Chondrocyte (in vitro differentiated cells): ENCODE measurements at places on chromosomes 4 and X. TPM values are rescaled to one million over a fixed set of nuclear protein-coding genes. Genes with fewer than 3 reads are reported as not detected.

DNA sequence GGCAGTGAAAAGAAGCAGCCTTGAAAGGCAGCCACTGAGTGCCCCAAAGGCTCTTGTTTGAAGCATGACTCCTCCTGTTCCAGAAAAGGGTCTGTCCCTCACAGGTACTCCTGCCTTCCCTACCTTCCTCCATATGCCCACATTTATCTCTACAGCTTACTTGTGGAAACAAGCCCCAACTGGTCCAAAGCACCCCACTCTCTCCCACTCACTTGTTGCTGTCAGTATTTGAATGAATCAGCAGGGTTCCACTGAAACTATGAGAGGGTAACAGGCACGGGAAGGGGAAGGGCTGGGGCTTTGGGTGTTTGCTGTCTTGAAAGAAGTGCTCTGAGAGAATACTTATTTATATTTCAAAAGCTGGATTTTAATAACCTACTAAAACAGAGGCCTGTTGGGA, 34.9 kb downstream of the GPR143 start:
- no peak for DNase-seq

GRCh38 chrX:5306654-5307121, 922.0 kb downstream of the NLGN4X start:
- DNase-seq = no peak

Gene APELA
- total RNA-seq = not detected in 3 replicates

Gene FOXR2
- not detected in 3 replicates for total RNA-seq

- DNase-seq = no peak
Measured at GRCh38 chrX:148713981-148714380, 213.6 kb downstream of the AFF2 start.

- DNase-seq = no peak
Measured at GRCh38 chr4:3403348-3403906, 38.3 kb upstream of the HGFAC start.

GRCh38 chr4:184280591-184281071, 63.0 kb upstream of the ENPP6 start:
- no peak for DNase-seq

GRCh38 chrX:38669428-38669827, 108.1 kb downstream of the TSPAN7 start:
- DNase-seq = no peak

- DNase-seq = no peak
Measured at GRCh38 chr4:134328741-134329140, 127.2 kb upstream of the PABPC4L start.

DNA sequence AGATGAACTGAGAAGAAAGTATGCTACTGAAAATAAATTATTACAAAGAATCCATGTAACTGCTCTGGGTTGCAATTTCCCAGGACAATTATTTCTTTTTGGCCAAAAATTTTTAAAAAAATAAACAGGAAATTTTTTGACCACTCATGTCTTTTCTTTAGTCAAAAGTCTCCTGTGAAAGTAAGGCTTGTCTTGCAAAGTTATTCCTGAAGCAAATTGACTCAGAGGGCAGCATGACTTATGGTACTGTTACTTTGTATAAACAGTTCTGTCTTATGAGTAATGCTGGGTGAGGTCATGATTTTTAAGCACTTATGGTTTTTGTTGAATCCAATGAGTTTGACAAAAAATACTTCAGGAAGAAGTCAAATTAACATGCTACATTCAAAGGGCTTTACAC, 292.8 kb upstream of the ARSJ start:
- no peak for DNase-seq

DNA sequence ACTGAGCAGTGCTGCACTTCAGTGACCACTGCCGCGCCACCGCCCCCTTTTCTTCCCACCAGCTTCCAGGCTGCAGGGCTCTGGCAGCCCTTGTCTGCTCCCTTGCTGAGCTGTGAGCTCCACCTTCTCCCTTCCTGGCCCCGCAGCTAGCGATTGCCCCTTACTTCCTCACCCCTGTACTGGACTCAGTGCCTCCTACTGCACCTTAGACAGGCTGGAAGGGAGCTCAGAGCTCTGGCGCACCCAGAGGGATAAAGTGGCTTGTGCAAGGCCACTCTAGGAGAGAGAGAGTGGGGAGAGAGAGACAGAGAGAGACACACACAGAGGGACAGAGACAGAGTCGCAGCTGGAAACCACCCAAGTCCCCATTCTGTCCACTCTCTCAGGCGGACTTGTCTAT, 6.0 kb downstream of the RASL11B start:
- no peak for DNase-seq

Gene KCTD8
- total RNA-seq = not detected in 3 replicates

Gene FHL1
- 744 to 1,032 TPM (median 1,007 TPM) in 3 replicates for total RNA-seq

Gene POLN
- 3.8 to 9.1 TPM (median 5.5 TPM) in 3 replicates for total RNA-seq

- DNase-seq = no peak
Measured at GRCh38 chr4:54268151-54268550, 39.1 kb downstream of the PDGFRA start.

DNA sequence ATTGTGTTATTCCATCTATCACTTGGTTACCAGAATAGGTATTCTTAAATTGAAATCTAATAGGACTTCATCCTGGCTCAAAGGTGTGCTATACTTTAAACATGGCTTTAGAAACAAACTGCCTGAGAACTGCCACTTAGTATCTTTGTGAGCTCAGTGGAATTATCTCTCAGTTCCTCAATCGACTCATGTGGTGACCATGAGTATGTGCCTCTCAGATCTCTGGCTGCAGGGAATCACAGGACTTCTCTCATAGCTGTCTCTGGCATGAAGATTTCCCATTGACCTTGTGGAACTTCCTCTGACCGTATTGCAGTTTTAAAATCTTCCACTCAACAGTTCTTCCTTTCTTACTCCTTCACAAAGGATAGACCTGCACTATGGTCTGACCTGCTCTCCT, 681.9 kb upstream of the BOD1L1 start:
- no peak for DNase-seq

Gene TEX13C
- not detected in 3 replicates for total RNA-seq

DNA sequence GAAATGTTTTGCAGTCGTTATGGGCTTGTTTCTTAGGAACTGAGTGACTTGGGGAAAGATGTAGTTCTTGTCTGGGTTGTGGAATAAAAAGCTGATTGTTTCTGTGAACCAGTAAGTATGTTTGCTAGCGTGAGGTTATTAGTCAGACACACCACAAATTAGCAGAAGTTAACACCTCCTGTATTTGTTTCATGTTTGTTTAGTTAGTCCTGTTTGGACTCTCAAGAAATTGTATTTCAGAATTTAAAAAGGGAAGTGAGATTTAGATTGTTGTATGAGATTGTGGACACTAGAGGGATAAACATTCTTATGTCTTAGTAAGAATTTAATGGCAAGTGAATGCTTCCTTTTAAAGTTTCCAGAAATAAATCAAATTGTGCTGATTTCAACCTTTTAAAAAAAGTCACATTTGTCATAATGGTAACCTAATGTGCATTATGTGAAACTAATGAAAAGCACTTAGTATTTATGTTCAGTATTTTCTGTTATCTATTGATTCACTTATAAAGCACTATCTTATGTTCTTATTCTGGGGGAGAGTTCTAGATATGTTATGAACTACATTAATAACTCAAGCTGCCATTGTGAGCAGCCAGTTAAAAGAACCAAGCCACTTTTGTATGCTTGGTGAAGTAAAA, 25.6 kb downstream of the ATP10D start:
- no peak for DNase-seq

DNA sequence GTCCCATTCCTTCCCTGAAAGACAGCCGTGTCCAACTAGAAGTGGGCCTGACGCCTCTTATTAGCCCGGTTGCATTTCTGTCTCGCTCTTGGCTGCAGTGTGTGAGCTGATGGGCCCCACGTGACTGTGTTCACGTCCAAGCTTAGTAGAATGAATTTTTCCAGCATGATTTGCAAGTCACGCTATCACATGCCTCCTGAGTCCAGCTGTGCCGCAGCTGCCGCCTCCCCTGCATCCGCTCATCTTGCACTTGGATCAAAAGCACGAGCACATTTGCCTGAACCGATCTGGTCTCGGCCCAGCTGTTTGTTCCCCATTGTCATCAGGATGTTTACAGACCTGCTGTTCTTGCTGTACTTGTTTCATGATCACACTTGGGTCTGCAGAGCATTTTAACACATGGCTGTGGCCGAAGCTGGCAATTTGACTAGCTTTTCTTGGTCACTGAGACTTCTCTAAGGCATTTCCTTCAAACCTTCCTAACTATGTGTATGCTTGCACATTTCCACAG, 126.5 kb downstream of the KIT start:
- DNase-seq = no peak

DNA sequence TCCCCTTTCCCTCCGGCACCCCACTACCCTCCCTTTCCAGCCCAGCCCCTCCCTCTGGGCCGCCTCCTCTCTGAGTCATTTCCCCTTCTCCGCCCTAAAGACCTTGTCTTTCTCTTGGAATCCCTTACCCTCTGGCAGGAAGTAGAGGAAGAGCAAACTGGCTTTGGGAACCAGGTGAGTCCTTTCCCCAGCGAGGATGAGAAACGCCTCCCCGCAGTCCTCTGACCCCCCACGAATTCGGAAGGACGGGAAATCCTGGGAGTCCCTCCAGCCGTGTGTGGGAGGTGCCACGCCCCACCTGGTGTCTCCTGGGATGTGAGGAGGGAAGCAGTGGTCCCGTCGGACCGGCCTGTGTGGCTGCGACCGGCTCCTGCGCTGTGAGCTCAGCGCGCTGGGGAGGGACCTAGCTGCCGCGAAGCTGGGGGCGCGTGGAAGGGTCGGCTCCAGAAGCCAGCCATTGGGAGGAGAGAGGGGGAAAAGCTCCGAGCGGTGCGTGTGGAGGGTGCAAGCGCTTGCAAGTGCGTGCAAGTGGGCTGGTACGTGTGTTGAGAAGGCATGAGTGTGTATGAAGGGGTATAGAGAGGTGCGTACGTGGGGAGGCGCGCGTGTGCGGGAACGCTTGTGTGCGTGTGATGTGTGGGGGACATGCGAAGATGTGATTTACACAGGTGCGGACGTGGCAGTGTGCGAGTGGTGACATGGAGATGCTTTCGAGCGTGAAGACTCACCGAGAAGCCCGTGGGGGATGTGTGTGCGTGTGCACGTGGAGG, 46.3 kb downstream of the TEX13B start:
- no peak for DNase-seq

Gene OTUD6A
- not detected in 3 replicates for total RNA-seq

DNA sequence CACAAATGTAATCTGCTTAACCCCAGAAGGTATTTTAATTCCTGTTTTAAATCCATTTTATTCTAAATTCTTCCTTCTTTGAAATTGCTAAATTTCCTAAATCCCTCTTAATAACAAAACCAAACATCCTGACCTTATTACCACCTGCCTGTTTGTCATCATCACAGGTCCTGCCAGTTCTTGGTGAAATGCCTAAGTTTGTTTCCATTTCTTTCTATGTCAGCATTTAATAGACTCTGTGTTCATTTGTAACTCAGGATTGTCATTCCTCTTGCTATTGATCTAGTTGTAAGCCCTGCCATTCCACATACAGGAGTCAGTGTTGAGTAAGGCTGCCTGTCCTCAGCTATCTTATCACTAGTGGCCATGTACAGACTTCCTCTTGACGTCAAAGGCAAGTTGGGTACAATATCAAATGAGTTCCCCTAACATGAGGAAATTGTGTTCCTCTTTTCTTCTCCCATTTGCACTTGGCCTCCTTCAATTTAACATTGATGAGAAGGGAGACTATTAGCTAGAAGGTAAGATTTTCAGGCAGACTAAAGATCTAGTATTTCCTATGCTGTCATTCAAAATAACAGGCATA, 440.1 kb downstream of the AFF2 start:
- DNase-seq = no peak
